ENCODE measurements at places on chromosomes 1 and 21.

GRCh38 chr1:55192093-55192492, 23.1 kb downstream of the USP24 start:
- DNase-seq, result no peak

GRCh38 chr1:81967951-81968350, 167.2 kb downstream of the ADGRL2 start:
- no peak for DNase-seq

- DNase-seq, result no peak
Measured at GRCh38 chr1:32791881-32792280, 25.3 kb downstream of the YARS1 start.

DNA sequence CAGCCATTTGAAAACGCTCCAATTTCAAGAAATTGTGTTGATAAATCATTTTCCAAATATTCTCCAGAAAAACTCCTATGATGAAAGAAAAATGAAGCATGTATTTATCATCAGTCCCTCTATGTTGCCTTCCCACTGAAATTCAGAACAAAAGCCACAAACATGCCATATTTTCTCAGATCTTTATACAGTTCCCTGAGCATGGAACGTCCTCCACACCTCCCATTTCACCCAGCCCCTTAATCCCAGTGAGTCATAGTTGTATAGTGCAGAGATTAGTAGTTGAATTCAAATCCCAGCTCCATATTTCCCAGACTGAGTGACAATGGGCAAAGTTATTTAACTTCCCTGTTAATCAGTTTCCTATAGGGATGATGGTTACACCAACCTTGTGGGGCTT, 20.6 kb upstream of the NPL start:
- no peak for DNase-seq

DNA sequence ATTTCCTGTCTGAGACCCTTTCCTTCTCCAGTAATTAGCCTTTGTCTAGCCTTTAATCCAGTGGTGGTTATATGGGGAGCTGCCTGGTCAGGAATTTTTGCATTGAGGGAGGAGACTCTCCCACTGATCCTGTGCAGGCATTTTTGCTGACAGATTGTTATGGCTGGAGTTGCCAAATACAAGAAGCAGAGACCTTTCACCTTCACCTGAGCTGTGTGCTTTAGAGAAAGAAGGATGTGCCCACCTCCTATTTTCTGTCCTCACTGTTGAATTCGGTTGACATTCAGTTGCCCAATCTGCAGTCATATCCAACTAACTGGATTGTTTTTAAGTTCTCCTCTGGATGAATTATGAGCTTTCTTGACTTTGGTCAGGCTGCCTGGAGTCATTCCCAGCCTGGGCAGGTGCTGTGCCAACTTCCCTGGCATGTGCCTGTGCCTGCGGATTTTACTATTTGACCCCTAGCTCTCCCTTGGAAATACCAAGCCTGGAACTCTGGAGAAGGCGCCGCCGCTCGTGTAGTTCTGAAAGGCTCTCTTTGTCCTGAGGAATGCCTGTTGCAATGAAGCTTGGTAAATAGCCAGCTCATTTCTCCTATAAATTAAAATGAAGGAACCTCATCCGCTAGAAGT, 143.9 kb downstream of the NOS1AP start:
- DNase-seq, result peak; percentile 20

DNA sequence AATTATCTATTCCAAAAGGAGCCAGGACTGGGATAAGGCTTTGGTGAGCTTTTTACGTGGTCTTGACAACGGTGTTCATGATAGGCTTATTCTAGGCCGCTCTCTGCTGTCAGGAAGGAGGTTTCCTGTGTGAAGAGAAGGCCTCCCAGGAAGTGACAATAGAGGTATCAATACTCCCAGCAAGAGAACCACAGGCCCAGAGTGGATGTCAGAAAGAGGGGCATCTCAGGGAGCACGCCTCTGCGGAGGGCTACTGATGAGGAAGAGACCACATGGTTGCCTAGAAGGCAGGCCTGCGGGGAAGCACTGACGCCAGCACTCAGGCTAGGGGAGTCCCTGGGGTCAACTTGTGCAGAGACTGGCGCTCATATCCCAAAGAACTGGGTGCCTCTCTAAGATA, 60.4 kb downstream of the ITPKB start:
- DNase-seq, result no peak

GRCh38 chr1:36386265-36387140, 779 bp upstream of the STK40 start:
- peak; percentile 98 for DNase-seq

GRCh38 chr1:106876384-106876783, 180.1 kb upstream of the PRMT6 start:
- DNase-seq, result no peak

GRCh38 chr21:42731264-42732032, 78.0 kb downstream of the PDE9A start:
- DNase-seq, result no peak

DNA sequence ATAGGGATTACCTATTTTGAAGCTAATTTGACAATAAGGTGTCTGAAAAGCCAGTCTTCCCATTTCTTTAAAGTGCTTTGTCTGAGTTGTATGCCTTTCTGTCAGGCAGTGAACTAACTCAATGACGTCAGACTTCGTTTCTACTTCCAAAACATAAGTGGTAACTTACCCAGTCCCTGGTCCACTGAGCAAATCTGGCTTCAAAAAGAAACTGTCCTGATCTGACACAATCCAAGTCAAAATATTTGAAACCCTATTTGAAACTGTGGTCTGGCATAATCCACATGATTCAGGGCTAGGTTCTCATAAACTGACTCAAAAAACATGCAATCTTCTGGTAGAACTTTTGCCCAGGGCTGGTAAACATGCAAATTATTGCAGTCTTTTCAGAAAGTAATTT, 34.0 kb downstream of the DIRAS3 start:
- DNase-seq, result no peak

DNA sequence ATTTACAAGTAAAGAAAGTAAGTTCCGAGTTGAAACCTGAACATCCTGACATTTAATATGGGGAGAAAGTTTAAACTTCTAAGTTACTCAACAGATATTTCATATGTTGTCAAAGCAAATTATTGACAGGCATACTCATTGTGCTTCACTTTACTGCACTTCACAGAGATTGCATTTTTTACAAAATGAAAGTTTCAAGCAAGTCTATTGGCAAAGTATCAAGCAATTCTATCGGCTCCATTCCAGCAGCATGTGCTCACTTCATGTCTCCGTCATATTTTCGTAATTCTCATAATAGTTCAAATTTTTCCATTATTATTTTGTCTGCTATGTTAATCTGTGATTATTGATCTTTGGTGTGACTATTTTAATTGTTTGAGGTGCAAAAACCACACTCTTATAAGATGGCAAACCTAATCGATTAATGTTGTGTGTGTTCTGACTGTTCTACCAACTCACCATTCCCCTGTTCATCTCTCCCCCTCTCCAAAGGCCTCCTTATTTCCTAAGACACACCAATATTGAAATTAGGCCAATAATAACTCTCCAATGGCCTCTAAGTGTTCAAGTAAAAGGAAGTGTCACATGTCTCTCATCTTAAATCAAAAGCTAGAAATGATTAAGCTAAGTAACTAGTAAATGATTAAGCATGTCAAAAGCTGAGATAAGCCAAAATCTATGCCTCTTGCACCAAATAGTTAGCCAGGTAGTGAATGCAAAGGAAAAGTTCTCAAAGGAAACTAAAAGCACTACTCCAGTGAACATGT, 68.2 kb upstream of the BCL9 start:
- DNase-seq, result no peak

DNA sequence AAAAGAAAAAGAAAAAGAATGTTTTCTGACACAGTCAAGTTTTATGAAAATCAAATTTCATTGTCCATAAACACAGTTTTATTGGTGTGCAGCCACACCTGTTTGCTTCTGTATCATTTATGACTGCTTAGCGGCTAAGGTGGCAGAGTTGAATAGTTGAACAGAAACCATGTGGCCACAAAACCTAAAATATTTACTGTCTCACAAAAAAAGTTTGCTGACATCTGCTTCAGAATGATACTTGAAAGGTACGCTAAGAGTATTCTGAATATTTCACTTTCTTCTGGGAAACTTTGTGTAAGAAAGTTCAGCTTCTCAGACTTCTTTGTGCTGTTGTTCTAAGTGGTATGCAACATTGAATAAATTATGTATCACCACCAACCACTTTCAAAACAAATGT, 6.2 kb downstream of the KCNK1 start:
- no peak for DNase-seq

- DNase-seq, result no peak
Measured at GRCh38 chr1:209800984-209801834, 4.7 kb downstream of the IRF6 start.

DNA sequence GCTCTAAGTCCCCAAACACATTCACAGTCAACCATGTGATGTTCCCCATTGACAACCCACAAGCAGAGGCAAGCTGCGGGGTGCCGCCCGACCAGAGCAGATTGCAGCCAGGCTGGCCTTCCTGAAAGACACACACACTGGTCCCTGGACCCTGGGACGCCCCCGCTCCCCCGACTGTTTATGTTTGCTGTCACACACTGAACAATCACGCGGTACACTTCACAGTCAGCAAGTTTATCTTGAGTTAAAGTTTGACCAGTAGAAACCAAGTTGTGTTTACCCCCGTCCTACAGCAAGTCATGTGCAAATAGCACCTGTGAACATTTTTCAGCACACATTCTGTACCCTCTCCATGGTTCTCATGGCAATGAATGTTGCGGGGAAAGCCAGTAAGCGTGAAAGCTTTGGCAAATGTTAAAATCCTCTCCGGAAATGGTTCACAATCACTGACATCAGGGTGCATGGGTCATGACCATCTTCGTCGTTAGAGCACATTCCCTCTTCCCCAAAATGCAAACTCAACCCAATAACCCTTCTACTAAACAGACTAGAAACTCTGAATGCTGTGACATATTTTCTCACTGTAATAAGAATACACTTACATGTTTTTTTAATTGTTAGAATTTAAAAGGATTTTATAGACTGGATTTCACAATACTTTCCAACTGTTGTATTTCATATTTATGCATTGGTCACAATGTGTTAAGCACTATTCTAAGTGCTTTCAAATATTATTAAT, 33.3 kb upstream of the IRF2BP2 start:
- DNase-seq, result no peak

DNA sequence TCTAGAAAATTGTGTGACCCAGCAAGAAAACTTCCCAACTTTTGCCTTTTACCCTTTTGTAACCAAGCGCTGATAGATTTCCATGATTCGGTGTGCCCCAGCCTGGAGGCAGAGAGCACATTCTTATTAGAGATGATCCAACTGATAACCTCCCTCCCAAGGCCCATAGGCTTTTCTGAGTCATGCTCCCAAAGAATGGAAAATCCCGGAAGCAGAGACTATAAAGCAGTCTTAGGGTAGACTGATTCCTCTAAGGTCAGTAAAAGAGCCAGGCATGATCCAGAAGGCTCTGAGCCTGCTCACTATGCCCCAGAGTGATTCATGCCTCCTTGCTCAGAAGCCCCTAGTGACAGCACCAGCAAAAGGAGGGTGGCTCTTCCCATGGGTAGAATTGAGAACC, 4.3 kb downstream of the CAMK1G start:
- no peak for DNase-seq

GRCh38 chr1:29914936-29915335, 678.6 kb downstream of the PTPRU start:
- DNase-seq, result no peak

- DNase-seq, result no peak
Measured at GRCh38 chr1:100353071-100353801, 930 bp downstream of the CDC14A start.

GRCh38 chr1:34476371-34476770, 278.5 kb upstream of the GJB5 start:
- no peak for DNase-seq

GRCh38 chr1:202565890-202566602, 144.2 kb downstream of the SYT2 start:
- DNase-seq, result no peak

DNA sequence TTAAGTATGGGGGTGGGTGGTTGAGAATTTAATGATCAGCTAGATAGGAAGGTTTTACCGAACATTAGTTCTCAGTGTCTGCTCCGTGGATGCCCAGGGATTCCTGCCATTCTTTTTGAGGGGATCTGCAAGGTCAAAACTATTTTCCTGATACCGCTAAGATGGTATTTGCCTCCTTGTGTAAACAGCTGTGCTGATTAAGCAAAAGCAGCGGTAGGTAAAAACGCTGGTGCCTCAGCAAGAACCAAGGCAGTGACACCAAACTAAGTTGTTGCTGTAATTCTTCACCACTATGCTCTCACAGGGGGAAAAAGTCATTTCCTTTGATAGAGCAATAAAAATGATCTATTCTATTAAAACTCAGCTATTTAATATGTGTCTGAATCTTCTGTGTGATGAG, 229.0 kb downstream of the FMN2 start:
- DNase-seq, result no peak

DNA sequence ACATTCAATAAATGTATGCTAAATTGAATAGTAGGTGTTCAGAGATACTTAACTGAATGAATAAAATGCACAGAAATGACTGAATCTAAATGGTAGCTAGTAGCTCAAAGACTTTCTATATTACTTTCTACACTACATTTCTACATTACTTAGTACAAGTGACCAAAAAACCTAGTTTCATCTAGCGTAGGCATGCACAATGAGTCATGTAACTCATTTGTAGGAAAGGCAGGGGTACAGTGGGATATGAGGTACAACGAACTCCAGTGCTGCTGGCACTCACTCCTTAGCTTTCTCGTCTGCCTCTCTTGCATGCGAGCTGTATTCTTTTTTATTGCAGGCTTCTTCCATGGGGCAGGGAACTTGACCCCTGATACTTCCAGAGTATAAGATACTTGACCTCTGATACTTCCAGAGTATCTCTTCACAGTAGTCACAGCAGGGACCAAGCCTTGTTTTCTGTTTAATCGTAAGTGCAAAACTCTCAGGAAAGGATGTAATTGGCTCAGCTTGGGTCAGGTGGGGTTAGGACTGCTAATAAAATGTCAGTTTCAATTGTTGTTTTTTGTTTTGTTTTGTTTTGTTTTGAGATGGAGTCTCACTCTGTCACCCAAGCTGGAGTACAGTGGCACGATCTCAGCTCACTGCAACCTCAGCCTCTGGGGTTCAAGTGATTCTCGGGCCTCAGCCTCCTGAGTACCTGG, 4.9 kb upstream of the ATP2B4 start:
- DNase-seq, result no peak

DNA sequence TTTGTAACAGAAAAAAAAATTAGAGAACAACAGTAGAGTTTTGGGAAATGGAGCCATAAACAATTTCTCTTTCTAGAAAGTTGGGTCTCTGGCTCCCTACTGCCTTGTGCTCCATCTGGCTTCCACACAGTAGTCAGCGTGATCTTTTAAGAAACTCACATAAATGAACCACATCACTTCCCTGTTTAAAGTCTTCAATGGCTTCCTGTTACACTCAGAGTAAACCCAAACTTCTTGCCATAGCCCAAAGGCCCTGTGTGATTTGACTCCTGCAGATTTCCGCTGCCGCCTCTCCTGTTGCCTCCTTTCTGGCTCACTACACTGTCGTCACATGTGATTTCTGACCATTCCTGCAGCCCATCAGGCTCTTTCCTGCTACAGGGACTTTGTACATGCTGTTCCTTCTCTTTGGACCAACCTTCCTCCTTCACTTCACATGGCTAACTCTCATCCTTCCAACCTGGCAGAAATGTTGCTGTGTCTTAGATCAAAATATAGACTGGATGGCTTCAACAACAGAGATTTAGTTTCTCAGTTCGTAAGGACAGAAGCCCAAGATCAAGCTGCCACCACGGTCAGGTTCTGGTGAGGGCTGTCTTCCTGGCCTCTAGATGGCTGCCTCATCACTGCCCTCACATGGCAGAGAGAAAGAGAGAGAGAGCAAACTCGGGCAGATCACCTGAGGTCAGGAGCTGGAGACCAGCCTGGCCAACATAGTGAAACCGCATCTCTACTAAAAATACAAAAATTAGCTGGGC, 34.0 kb downstream of the OPRD1 start:
- no peak for DNase-seq

GRCh38 chr1:113834716-113835115, 22.4 kb upstream of the RSBN1 start:
- DNase-seq, result no peak
